CD4-positive, alpha-beta T cell treated with Interleukin-12 subunit alpha and Interleukin-12 subunit beta, for 1 hour (primary cell): ENCODE measurements at places on chromosomes 1 and 21.

- no peak for DNase-seq
Measured at GRCh38 chr1:970242-970972, 4.1 kb downstream of the PLEKHN1 start.

GRCh38 chr1:232979558-232979957, 29.1 kb downstream of the NTPCR start:
- no peak for DNase-seq

GRCh38 chr1:219339466-219339865, 165.8 kb downstream of the LYPLAL1 start:
- no peak for DNase-seq

GRCh38 chr21:10521091-10521598, at the start of gene TPTE:
Gene TPTE, plus strand, starts transcription at chr21:10521583. Its CDS starts 17,141 bp downstream, at chr21:10538724.
- no peak for DNase-seq

GRCh38 chr1:173330149-173330951, 123.2 kb upstream of the TNFSF4 start:
- no peak for DNase-seq

- DNase-seq, result no peak
Measured at GRCh38 chr1:204254031-204254661, 40.4 kb upstream of the GOLT1A start.

- no peak for DNase-seq
Measured at GRCh38 chr1:201637282-201638079, 98.6 kb downstream of the NAV1 start.

- DNase-seq, result no peak
Measured at GRCh38 chr1:11701551-11701961, 10.0 kb downstream of the DRAXIN start.

- no peak for DNase-seq
Measured at GRCh38 chr1:116567790-116568661, 2.8 kb downstream of the CD58 start.

GRCh38 chr21:35057428-35057827, 8.3 kb upstream of the RUNX1 start:
- no peak for DNase-seq

DNA sequence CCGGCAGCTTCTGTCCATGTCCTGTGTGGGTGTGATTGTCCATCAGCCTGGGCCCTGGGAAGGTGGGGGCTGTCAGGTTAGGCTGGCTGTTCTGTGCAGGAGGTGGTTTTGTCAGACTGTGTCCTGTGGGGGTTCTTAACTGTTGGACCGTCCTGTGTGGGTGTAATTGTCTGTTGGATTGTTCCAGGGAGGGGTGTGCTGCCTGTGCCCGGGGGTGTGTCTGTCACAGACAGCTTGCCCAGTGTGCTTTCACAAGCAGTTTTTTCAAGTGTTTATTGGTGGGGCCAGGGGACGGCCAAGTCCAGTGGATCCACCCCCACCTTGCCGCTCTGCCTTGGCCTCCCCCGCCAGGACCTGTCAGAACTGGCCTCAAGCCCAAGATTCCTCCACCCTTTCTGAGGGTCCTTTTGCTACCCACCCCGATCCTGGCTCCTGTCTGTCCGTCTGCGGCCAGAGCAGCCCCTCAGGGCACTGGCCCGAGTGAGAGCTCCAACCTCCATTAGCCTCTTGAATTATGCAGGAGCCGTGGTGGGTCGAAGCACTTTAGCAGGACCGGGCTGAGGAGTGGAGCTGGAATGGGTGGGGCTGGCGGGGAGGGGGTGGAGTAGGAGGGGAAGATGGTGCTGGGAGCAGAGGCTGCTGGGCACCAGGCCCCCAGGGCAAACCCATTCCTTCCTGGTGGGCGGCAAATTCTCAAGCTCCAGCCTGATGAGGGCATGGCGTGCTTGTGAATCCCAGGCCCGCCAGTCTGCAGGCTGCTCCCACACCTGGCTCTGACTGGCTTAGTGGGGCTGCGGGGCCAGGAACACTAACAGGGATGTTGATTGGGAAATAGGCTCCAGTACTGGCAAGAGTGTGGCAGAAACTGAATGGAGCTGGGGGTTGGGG, 47.2 kb downstream of the PTPRF start:
- no peak for DNase-seq

DNA sequence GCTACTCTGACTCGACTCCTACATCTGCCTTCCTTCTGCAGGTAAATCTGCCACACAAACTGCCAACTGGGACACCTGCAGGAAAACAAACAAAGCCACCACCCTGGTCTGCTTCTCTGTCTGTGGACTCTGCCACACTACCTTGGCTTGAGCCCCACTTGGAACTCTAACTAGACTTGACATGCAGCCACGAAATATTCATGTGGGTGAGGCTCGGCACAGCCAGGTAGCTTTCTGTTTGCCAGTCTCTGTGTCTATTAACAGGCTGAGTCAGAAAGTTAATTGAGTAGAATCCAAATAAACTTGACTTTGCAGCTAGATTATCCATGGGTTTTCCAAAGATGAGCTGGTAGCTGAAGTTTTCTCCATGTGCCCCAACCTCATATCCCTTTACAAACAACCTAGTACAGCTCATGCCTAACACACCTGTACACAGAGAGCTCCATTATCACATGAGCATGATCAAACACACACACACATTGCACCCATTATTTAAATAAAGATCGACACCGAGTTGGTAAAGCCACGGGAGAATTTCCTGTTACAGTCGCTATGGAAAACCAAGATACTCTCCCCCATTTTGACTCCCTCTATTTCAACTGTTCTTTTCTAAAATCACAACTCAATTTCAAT, 808 bp downstream of the C1orf116 start:
- no peak for DNase-seq

GRCh38 chr1:2592672-2593071, 6.1 kb downstream of the PRXL2B start:
- DNase-seq, result no peak

DNA sequence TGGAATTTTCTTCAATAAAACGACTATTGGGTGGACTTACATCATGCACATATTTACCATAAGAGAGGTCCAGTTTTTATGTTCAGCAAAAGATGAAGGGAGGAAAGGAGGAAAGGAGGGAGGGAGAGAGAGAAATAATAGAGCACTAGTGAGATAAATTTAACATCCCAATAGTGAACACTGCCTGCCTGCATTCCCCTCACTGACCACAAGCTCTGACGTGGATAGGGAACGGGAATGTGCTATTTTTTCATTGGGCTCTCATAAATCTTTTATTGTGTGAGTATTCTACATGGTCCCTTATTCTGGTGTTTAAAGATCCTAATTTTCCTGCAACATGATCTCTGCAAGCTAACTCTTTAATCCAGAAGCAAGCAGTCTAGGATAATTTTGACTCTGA, 82.1 kb downstream of the TTC3 start:
- DNase-seq, result no peak

DNA sequence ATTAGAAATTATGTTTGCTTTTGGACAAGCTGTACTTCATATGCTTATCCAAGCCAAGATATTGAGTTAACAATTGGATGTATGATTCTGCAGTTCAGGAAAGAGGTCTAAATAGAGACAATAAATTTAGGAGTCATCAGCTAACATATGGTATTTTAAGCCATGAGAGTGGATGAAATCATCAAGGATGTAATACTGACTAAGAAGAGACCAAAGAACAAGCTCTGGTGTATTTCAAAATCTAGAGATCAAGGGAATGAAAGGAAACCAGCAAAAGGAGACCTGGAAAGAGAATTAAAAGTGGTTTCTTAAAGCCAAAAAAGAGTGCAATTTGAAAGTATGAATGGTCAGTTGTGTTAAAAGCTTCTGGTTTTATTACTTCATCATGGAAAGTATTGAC, 183.6 kb upstream of the BEND5 start:
- no peak for DNase-seq
